ENCODE measurements at places on chromosomes 3 and 15.
A peak's percentile ranks its signal among the peaks of the same experiment; 100 is the strongest.

GRCh38 chr15:81043281-81043934, 42.7 kb downstream of the TLNRD1 start:
- DNase-seq, result no peak

GRCh38 chr3:25592510-25592968, 72.2 kb downstream of the TOP2B start:
- no peak for DNase-seq

- DNase-seq, result no peak
Observed at GRCh38 chr3:101038880-101039279, 45.7 kb upstream of the ABI3BP start.

GRCh38 chr3:20141316-20141715, 44.7 kb downstream of the SGO1 start:
- DNase-seq, result no peak

- no peak for DNase-seq
Observed at GRCh38 chr3:171129827-171130226, 103.3 kb upstream of the SLC2A2 start.

GRCh38 chr3:98761643-98762229, 1.4 kb upstream of the ST3GAL6 start:
- DNase-seq, result peak; percentile 25

DNA sequence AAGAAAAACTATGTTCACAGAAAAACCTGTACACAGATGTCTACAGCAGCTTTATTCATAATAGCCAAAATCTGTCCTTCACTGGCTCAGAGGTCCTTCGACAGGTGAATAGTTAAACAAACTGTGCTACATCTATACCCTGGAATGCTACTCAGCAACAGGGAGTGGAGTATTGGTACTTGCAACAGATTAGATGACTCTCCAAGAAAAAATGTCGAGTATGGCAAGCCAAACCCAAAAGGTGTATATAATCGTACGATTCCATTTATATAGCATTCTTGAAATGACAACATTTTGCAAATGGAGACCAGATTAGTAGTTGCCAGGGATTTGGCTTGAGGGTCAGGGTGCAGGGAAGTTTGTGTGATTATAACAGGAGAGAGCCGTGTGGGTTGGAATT, 22.4 kb upstream of the RGMA start:
- no peak for DNase-seq

DNA sequence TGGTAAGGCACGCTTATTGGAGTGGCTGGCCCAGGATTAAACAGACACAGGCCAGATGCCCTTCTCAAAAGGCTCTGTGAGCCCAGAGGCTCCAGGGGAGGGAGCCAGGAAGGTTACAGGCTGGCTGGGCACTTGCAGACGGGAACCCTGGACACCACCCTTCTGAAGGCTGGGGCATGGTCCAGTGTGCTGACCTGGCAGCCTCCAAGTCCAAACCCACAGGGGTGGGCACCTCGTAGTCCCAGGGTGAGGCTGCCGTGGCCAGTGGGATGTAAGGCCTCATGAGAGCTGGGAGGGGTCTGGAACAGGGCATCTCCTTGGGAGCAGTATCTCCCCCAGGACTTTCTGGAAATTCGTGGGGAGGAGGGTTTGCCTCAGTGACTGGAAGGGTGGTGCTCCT, 19.6 kb downstream of the EFCC1 start:
- no peak for DNase-seq

DNA sequence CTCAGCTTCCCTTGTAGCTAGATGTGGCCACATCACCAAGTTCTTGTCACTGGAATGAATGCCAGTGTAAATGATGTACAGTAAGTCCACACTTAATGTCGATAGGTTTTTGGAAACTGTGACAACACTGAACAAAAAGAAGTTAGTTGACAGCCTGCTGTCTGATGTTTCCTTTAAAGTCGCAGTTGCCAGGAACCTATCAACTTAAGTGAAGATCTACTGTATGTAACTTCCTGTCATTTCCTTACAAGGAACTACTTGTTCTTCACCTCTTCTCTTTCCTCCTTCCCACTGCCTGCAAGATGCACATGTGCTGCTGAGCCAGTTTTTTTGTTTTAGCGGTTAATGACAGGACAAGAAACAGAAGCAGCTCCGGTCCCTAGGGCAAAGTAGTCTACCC, 44.6 kb downstream of the HDGFL3 start:
- no peak for DNase-seq

DNA sequence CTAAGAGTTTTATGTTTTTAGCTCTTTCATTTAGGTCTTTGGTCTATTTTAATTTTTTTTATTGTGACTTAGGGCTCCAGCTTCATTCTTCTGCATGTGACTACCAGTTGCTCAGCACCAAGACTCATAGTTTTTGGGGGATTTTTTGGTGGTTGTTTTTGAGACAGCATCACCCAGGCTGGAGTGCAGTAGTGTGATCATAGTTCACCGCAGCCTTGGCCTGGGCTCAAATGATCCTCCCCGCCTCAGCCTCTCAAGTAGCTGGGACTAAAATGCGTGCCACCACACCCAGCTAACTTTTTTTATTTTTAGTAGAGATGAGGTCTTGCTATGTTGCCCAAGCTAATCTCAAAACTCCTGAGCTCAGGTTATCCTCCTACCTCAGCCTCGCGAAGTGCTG, 19.4 kb downstream of the CDV3 start:
- DNase-seq, result no peak

- no peak for DNase-seq
Observed at GRCh38 chr15:36595611-36596010, 16.2 kb downstream of the CDIN1 start.

GRCh38 chr3:37645517-37646380, 215.9 kb upstream of the CTDSPL start:
- no peak for DNase-seq

DNA sequence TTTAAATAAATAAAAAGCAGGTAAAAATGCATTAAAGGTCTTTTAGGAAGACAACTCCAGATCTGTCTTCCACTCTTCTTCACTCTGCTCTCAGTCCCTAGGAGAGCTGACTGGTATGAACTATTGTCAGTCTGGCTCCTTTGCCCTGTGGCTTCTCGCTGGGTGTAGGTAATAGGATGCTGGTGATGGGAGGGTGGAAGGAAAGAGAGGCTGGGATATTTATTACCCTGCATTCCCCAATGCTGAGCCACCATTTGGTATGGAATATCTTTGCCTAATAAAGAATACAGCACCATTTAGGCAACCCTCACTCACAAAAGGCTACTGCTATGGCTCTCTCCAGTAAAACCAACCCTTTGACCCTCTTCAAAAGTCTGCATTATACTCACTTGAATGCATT, 326.9 kb downstream of the CNTN3 start:
- no peak for DNase-seq

- DNase-seq, result no peak
Observed at GRCh38 chr3:132606085-132606484, 9.0 kb downstream of the ACKR4 start.

DNA sequence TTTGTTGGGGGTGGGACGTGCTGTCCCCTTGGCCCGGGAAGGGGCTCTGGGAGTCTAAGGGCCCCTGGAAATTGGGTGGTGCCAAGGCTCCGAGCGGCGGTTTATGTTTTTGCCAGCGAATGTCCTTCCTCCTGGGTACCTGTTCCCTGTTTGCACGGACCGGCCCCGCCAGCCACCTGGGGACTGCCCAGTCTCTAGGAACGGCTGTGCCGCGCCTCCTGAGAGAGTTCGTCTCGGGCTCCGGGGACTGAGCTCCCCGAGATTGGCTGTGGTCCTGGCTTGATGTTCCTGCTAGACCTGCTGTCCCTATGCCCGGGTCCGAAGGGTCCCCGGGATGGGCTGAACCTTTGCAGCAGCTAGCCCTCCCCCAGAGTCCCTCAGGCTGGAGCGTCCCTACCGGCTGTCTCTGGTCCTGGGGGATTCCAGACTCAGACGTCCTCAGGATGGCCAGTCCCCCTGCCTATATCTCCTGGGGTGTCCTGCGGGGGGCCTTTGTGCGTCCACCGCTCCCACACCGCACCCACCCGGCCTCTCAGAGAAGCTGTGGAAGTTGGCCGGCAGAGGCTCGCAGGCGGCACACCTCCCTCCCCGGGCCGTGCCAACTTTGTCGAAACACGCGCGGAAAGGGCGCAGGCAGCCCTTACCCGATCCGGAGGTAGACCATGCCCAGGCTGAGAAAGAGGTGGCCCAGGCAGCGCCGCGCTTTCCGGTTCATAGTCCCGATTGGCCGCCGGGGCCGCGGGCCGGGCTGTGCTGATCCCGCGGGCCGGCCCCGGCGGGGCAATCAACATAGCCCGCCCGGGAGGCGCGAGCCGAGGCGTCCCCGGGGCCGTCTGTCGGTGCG, 547 bp downstream of the WNT7A start:
- peak; percentile 66 for DNase-seq

DNA sequence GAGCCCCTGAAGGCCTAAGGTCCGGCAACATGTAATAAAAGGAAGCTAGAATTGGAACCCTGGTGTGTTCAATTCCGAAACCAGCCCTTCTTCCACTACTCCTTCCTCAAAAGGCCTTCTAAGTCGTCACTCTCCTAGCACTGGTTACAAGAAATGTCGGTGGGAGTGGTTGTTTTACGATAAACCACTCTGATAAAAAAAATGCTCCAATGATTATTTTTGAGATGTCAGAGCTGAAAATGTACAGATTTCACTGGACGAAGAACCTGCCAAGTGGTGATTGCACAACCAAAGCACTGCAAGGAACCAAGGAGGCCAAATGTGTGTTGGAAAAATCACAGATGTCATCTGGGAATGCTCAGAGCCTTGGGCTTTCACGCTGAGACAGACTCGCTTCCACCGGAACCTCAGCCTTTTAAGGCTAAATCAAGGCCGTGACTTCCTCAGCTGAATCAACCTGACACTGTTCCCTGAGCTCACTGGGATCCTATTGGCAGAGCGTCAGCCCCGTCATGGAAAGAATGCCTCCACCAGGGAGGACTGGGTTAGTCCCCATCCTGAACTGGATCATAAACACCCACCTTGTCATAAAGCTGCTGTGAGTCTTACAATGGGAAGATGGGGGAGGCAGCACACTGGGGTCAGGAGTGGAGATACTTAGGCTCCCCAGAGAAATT, 108.1 kb upstream of the THBS1 start:
- DNase-seq, result no peak

- no peak for DNase-seq
Observed at GRCh38 chr3:33991673-33992072, 193.2 kb downstream of the PDCD6IP start.

GRCh38 chr3:13548696-13549622, at the start of gene FBLN2:
TSS of gene FBLN2 (plus strand) at chr3:13549125. CDS start at chr3:13570356, 21,231 bp downstream.
- peak; percentile 99 for DNase-seq

- DNase-seq, result peak; percentile 76
Observed at GRCh38 chr15:80776420-80777045, 2.6 kb upstream of the CEMIP start.

GRCh38 chr3:25581335-25581734, 83.4 kb downstream of the TOP2B start:
- DNase-seq, result no peak

- no peak for DNase-seq
Observed at GRCh38 chr3:127363171-127363570, 75.3 kb upstream of the PRR20G start.

- peak; percentile 86 for DNase-seq
Observed at GRCh38 chr3:48997714-48998637, 7.9 kb downstream of the P4HTM start.

DNA sequence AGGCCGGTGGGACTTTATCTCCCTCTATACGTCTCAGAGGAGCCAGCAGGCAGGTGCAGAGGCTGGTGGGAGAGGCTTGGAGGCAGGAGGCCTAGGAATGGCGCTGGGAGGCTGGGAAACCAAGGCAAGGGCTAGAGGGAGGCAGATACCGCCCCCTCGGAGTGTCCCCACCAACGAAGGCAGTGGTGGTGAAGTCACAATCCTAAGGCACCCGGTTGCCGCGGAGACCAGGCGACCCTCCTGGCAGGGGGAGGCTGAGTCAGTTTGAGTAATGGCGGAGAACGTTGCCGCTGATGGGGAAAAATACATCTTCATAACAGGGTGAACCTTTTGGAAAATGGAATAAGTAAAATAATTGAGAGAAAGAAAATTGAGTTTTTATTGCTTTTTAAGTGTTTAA, 29.9 kb upstream of the CACNA2D2 start:
- no peak for DNase-seq

DNA sequence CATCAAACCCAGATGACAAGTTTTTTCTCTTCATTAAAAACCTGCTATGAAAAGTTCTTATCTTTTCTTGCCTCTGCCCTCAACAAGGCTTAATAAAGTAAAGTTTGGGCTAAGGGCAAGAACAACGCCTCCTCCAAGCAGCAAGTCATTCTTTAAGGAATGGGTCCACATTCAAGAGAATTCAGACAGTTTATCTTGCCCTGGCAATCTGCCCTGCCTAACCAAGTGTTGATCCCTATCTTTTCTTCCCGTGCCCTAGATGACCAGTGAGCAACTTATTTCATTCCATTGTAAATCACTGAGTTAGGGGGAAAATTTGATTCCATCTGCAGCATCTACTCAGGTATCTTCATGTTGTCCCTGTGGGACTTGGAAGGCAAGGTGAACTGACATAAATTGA, 370.3 kb upstream of the DPPA4 start:
- DNase-seq, result no peak

GRCh38 chr3:69531576-69532546, 146.0 kb upstream of the FRMD4B start:
- DNase-seq, result peak; percentile 55

DNA sequence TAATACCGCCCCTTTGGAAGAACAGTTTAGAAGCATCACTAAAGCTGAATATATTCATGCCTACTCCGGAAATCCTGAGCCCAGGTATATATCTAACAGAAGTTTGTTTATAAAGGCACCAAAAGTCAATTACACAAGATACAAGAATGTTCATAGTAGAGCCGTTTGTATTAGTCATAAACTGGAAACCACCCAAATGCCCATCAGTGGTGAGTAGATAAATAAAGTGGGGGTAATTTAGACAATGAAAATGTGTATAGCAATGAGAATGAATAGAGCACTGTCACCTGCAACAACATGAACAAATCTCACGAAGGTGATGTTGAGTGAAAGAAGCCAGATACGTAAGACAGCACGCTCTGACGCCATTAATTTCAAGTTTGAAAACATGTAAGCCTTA, 68.3 kb upstream of the GLCE start:
- DNase-seq, result no peak

- DNase-seq, result no peak
Observed at GRCh38 chr15:74422652-74423430, 10.9 kb downstream of the SEMA7A start.

GRCh38 chr15:80920271-80920699, 69.3 kb downstream of the MESD start:
- no peak for DNase-seq

- DNase-seq, result no peak
Observed at GRCh38 chr3:149252272-149252671, 30.6 kb upstream of the CP start.

DNA sequence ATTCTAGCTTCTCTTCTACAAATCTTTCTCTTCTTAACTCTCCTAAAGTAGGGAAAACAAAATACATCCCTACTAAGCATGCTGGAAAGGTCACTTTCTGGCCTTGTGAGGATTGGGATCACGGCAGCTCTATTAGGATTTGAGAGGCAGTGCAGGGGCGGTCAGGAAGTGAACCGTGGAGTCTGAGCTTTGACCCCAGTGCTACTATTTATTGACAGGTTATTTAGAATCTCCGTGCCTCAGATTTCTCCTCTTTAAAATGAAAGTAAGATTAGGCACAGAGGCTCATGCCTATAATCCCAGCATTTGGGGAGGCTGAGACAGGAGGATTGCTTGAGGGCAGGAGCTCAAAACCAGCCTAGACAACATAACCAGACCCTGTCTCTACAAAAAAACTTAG, 42.0 kb upstream of the CHRM5 start:
- no peak for DNase-seq

GRCh38 chr3:71430941-71431552, 152.5 kb downstream of the FOXP1 start:
- no peak for DNase-seq

GRCh38 chr3:197546307-197547085, 9.3 kb downstream of the BDH1 start:
- DNase-seq, result no peak

- DNase-seq, result no peak
Observed at GRCh38 chr3:83248454-83248853, 1487.0 kb upstream of the GBE1 start.

Data from SK-N-SH (cell line).